Prostate gland (tissue), 2 donors: ENCODE measurements at places on chromosomes 3 and 15.

DNA sequence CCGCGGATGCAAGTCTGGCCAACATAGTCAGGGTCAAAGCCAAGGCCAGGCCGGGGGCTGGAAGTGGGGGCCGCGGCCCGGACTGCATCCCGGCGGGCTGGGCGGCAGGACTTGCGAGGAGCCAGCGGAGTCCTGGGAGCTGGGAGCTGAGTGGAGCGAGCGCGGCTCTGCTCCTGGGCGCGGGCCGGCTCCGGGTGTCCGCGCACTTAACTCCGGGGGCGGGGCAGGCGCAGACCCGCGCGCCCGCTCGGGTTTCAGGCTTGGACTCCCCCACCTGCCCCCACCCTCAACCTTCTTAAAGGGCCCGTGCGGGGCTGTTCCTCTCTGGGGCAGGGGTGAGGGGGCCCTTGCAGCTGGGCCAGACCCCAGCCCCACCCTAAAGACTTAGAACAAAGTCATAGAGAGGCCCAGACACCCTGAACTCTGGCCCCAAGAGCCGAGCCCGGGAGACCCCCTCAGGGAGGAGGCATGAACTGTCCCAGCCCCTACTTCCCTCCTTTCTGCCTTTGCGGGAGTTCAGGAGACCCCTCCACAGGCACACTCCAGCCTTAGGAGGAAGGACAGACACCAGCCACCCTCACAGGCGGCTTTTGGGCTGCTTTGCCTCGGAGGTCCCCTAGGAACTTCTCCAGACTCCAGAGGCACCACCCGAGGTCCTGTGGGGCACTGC is at the start of gene CSPG4:
TSS of gene CSPG4 (minus strand) at position 181 of the 670 bp plus-strand sequence. CDS start at position 88, 93 bp downstream.
- no peak for DNase-seq

DNA sequence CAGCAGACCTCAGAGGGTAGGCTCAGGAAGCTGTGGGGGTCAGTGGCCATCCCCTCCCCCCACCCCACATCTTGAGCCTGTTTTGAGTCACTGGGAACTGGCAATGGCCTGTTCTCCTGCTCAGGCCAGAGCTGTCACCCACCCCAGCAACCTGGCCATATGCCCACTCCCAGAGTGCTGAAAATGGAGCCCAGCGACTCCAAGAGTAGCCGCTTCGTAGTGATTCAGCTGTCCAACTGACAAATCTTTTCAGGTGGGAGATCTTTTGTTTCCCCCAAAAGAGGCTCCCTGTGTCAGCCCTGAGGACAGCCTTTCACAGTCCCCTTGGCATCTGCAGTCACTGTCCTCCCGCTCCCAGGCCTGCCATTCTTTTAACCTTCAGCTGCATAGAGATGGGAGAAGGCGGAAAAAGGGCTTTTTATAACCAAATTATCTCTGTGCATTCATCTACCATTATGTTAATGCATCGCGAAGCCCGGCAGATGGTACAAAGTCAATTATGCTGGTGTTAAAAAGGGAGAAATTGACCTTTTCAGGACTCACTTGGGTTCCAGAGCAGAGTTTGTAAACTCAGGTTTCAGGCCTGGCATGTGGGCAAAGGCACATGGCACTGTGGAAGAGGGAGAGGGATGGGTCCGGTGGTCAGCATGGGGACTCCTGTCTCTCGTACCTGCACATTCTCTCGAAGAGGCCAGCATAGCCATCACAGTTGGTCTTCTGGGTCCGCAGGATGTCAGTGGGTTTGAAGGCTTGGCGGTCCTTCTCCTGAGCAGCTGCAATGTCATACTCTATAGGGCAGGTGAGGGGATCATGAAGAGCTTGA is 32.1 kb downstream of the KY start:
- no peak for DNase-seq

- DNase-seq: no peak
Measured at GRCh38 chr3:152183473-152183872, 85.3 kb upstream of the MBNL1 start.

DNA sequence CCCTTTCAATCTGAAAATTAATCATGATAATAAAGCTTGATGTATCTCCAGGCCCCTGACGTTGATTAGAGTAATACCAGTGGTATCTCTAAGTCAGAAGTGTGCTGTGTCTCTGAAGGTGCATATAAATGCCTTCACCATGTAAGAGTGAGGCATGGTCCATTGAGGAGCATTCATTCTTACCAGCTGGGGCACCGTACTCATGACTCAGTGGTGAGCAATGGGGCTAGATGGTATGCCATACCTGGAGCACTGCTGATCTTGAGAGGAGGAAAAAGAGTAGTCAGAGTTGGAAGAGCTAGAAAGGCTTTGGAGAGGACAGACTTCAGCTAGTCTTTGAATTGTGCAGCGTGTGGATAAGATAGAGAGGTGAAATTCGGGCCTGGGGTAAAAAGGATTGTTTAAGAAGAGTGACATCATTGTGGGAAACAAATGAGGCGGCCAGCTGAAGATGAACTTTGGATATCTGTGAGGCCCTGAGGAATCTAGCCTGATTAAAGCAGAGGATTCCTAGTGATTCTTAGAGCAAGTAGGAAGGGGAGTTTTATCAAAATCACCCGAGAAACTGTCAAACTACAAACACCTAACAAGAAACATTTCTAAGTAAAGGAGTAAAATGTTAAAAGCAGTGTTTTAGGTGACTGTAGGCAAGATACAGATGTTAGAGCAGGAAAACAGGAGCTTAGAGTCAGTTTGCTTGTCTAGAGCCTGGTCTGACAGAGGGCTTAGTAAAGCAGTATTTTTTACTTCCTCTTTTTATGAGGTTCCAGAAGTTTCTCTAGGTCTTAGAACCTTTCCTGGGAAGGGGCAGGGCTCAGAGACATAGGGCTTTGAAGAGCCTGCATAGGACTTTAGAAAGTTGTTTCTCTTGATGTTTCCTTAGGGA is 13.6 kb downstream of the TMOD3 start:
- DNase-seq: no peak

- no peak for DNase-seq
Measured at GRCh38 chr3:119628390-119628789, 30.7 kb downstream of the PLA1A start.

- peak; percentile 62 for DNase-seq
Measured at GRCh38 chr3:71926262-71926600, 141.3 kb upstream of the PROK2 start.

GRCh38 chr3:108073764-108074431 is 16.9 kb downstream of the CD47 start:
- DNase-seq: no peak

DNA sequence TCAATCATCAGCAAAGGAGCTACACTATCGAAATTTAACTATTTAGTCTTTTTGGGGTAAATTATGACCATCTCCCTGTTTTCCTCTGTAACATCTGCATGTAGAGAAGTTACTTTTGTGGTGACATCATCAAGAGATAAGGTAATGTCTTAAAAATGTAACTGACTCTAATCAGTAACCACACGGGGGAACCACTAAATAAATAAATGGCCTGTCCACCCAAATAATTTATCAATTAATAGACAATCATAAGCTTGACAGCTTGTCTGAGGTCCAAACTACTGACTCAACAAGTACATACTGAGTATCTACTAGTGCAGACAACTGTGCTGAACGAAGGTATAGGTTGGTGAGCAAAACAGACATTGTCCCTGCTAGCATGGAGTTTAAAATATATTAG is 219.3 kb downstream of the SLC9A9 start:
- no peak for DNase-seq

DNA sequence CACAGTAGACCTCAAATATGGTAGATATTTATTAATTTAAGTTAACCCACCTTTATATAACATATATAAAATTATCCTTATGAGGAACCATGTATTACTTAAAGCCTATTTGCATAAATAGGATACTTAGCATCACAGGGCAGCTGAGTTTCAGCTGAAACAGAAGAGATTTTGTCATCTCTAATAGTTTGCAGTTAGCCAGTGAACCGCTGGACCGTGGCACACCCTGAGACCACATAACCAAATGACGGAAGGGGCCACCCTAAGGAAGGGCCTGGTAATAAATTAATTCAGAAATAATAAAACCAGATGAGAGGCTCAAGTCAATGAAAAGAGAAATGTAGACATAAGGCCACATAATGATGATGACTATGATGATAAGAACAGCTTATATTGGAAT is 107.7 kb downstream of the MYO5A start:
- no peak for DNase-seq

- no peak for DNase-seq
Measured at GRCh38 chr3:74387111-74387735, 227.2 kb downstream of the CNTN3 start.
